Breast epithelium (tissue), 4 donors: ENCODE measurements at places on chromosomes 3 and 15.

DNA sequence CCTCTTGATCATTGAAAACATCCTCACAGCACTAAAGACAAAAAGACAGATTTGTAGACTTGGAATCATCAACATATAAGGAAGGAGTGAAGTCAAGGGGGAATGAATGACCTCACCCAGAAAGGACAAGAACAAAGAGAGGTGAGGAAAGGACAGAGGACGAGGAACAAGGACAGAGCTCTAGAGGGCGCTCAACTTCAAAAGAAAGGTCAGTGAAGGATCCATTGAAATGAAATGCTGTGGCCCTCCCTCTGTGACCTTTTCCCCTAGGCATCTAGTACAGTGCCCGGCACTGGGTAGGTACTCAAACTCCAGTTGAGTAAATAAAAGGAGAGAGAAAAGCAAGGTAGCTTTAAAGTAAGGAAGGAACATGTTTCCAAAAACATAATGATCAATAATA lies 2.6 kb downstream of the ATP8B4 start:
- DNase-seq, result no peak

DNA sequence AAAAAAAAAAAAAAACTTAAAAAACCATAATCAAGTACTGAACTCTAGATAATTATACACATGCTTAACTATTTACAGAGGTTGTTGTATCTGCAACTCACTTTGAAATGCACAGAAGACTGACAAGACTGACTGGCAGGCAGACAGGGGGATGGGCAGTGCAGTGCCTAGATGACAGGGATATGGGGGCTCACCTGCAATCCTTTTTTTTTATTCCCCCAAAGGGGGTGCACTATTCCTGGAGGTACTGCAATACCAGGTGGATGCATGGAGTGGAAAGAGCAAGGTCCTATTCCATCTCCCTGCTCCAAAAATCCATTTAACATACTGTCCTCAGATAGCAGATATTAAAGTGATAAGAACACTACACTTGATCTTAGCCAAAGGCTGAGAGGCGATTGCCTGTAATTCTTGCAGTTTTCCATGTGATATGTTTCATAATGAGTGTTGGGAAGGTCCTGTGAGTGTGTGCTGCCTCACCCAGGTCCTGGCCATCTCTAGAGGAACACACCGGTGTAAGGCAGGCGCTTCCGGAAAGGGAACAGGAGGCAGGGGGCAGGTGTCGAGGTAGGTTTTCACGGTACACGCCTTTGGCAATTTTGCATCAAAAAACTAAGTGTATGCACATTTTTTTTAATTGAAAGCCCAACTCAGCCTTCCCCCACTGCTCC lies 22.7 kb downstream of the SEC61A1 start:
- DNase-seq, result no peak

- DNase-seq, result no peak
Observed at GRCh38 chr15:40289140-40289775, 6.4 kb upstream of the ANKRD63 start.

DNA sequence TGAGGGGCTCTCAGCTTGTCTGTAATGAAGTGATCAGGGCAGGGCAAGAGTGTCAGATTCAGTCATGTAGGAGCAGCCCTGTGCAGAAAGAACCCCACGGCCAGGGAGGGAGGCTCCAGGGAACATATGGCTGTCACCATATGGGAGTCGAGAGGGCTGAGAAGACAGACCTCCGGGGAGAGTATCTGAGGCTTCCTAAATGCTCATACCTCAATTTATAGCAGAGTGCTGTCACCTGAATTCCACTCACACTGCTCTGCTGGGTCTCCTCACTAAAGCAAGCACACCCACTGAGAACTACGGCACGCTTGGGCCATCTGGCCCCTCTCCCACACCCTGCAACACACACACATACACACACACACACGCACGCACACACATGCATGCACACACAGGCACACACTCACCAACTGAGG lies 92.3 kb upstream of the TJP1 start:
- DNase-seq, result no peak

- no peak for DNase-seq
Observed at GRCh38 chr15:65578904-65579728, 31.8 kb downstream of the INTS14 start.

DNA sequence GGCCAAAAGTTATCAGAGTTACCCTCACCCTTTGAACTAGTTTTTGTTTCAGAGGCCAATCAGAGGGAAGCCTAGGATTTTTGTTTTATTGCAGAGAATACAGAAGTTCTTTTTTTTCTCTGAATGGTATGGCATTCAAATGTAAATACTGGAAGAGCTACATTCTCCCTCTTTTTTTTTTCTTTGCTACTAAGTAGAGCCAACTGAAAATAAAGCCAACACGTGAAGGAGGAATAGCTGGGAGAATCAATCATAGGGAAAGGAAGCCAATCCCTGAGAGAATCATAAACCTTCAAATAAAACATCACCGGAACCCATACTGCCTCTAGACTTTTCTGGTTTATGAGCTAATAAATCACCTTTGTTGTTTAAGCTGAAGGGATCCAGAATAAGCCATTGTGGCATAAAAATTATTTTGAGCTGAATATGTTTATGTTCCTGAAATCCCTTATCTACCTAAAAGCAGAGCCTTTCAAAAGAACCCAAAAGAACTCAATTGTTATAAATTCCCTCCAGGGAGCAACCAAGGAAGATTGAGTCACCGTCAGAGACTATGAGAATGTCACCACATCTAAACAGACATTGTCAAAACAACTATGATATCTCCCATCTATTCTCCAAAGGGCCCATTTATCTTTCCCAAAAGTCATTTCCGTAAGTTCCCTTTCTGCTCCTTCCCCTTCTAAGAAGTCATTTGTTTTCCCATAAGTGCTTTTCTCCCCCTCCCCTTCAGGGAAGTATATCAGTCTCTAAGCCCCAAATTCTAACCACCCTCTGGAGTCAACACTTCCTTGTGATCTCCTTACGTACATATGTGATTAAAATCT lies 3.8 kb upstream of the ZNF280D start:
- no peak for DNase-seq

- DNase-seq, result no peak
Observed at GRCh38 chr3:155871746-155872158, 1.3 kb downstream of the GMPS start.
